ENCODE measurements at places on chromosomes 11 and 22. TPM values are rescaled to one million over a fixed set of nuclear protein-coding genes. Genes with fewer than 3 reads are reported as not detected.
A peak's percentile ranks its signal among the peaks of the same experiment; 100 is the strongest.

DNA sequence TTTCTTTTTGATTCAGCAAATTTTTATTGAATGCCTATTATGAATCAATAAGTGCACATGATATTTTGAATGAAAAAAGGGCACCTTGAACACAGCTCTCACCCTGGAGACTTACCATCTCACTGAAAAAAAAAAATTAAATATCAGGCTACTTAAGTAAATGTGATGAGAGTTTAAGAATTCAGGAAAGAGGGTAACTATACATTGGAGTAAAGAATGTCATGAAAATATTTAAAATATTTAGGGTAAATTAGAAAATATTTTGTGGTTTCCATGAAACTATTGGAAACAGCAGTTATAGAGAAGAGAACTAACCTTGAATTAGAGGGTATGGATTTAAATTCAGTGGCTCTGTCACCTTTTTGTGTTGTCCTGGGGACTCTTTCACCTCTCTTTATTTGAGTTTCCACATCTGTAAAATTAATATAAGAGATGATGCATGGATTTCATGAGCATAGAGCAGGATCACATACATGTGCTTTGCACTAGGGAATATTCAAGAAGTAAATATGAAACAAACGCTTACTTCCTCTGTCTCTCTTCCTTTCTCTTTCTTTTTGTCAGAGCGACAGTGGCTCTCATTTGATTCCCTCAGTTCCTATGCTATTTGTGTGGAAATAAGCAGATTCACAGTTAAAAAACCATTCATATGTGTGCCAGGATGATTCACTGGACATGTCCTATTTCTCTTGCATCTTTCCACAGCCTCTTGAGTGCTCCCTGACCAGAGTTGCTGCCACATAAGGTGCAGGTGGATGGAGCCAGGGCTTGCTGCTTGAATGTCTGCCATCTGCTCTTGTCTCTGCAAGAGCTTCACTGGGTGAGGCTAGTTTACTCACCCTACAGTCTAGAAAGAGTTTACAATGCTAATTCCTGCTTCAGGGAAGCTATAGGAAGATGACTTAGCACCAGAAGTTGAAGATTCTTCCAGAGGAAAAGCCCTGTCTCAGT is 533.1 kb downstream of the ETS1 start:
- DNase-seq = no peak

Gene TUB
- total RNA-seq = 1.9 TPM

Gene ABCC8
- total RNA-seq = not detected

Gene GAB4
- not detected for total RNA-seq

Gene CCDC188
- not detected for total RNA-seq

GRCh38 chr11:33689501-33689900 is 11.1 kb downstream of the C11orf91 start:
- no peak for DNase-seq

Gene BIRC2
- total RNA-seq = 25.7 TPM

- DNase-seq = no peak
Measured at GRCh38 chr11:108197351-108197750, 25.1 kb downstream of the NPAT start.

Gene PIH1D2
- total RNA-seq = 0.66 TPM

DNA sequence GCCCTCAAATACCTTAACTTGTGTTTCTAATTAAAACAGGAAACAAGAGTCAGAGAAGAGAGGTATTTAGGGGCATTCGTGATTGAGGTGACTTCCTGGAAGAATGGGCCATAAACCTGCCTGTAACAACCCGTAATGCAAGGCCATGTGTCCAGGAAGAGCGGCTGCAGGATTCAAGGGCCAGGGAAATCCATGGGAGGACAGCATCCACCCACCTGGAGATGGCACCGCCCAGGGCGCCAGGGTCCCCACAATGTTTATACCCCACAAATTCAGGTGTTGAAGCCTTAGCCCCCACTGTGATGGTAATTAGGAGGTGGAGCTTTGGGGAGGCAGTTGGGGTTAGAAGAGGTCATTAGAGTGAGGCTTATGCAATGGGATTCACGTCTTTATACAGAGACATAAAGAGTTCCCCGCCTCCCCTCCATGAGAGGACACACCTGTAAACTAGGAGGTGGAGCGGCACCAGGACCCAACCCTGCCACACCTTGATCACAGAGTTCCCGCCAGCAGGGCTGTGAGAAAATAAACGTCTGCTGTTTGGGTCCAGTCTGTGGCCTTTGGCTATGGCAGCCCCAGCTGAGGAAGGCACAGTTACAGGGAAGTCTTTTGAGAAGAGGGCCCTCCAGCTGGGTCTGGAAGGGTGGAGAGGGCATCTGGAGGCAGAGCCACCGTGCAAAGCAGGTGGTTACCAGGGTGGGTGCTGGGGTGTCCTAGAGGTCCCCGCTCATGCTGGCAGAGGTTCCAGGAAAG is 1394.3 kb downstream of the TBC1D22A start:
- no peak for DNase-seq

Gene RASGRP2
- total RNA-seq = 1.6 TPM

Gene CCDC89
- total RNA-seq = 0.20 TPM

- DNase-seq = no peak
Measured at GRCh38 chr11:96315476-96315875, 27.5 kb downstream of the MAML2 start.

DNA sequence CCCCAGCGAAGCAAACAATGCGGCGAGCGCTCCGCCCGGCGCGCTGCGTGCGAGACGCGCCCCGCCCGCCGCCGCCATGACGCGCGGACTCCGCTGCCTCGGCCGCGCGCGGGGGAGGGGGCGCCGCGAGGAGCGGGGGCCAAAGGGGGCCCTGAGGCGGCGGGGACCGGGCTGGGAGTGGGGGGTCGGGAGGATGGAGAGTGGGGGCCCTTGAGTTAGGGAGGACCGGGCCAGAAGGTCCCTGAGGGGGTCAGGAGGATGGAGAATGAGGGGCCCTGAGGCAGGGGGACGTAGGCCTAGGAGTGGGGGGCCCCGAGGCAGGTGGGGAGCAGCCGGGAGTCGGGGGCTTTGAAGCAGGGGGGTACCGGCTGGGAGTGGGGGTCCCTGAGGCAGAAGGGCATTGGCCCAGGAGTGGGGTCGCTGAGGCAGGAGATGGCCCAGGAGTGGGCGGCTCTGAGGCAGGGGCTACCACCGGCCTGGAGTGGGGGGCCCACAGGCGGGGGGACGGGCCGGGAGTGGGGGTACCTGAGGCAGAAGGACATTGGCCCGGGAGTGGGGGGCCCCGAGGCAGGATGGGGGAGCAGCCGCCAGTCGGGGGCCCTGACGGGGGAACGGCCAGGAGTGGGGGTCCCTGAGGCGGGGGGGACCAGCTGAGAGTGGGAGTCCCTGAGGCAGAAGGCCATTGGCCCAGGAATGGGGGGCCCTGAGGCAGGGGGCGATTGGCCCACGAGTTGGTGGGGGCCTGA is at the start of gene BRD1:
Gene BRD1 (minus strand): TSS at position 21 of the 746 bp plus-strand sequence. CDS start 3,556 bp downstream, outside the sequence.
- peak; percentile 72 for DNase-seq

GRCh38 chr11:118899296-118899688 is 15.6 kb downstream of the CXCR5 start:
- DNase-seq = no peak

GRCh38 chr22:36197065-36197440 is 4.6 kb downstream of the APOL4 start:
- no peak for DNase-seq

DNA sequence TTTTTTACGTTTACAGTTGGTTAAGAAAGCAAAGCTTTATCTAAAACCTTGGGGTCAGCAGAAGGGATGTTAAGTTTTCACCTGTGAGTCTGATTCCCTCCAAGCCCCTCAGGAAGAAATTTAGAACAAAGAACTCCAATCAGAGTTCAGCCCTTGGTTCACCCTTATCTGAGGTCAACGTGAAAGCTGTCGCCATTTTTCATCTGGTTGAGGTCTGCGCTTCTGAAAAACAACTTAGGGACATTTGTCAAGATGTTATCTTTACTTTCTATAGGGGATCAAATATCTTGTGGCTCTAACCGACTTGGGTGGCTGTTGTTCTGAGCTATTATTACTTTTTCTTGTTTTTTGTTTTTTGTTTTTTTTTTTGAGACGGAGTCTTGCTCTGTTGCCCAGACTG is 30.0 kb downstream of the RGL4 start:
- DNase-seq = no peak

GRCh38 chr11:114074546-114075343 is 15.2 kb downstream of the ZBTB16 start:
- no peak for DNase-seq

Gene WT1
- not detected for total RNA-seq

DNA sequence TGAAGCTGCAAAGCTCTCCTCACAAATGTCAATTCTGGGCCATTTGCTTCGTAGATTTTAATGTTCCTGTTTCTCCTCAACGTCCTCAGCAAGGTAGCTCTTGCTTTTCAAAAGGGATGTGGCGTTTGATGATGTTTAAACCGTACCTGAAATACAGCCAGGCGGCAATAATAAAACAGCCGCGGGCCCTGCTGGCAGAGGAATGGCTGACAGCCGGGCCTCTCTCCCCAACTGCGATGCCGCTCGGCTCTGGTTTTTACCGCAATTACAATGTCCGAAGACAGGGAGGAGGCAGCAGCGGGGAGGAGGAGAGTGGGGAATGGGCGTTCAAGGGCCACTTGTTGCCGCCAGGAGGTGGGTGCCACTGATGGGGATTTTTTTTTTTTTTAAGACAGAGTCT is 27.5 kb downstream of the MACROD1 start:
- no peak for DNase-seq

DNA sequence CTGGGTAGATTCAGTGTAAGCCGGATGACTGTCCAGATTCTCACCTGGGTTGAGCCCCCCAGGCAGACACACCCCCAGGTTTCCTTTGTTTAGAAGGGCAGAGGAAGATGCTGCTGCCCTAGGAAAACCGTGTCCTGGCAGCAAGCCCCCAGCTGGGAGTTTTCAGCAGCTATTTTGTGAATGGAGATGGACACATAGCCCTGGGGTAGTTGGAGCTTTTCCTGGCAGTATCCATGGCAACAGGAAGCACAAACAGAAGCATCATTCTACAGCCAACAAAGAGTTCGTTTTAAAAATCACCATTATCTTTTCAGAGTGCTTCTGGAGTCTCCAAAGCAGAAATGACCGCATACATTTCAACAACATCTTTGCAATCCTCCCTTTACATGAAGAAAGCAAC is 245.5 kb downstream of the BRD1 start:
- DNase-seq = no peak

- peak; percentile 67 for DNase-seq
Measured at GRCh38 chr22:38735465-38736256, 20.1 kb downstream of the SUN2 start.

DNA sequence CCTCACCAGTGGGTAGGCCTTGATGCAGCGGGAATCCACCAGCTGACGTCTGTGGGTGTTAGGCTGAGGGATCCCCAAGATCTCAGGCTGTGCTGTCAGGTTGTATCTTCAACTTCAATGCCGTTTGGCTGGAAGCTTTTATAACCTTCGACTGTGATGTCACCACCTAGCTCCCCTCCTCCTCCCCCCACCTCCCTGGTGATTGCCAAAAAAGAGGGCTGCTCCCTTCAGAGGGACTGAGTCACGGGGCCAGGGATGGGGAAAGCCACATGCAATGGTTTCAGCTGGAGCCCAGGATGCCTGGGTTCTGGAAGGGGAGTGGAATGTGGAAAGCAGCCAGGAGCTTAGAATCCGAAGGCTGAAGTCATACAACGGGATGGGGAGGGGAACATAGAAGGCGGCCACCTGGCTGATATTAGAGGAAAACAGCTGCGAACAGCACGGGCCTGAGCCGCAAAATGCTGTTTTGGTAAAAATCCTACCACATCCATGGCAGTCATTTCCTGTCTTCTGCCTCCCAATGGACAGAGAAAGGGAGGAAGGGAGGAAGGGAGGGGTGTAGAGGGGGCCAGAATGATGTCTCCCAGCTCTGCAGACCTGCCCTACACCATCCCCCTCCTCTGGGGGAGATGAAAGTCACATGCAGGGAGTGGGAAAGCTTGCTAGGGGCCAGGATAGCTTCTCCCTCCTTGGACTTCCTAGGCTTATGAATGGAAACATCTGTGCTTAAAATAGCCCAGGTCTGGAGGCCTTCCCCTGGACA is at the start of gene LRRN4CL:
Gene LRRN4CL (minus strand): TSS at position 110 of the 763 bp plus-strand sequence. CDS start 1,022 bp downstream, outside the sequence.
- DNase-seq = no peak

DNA sequence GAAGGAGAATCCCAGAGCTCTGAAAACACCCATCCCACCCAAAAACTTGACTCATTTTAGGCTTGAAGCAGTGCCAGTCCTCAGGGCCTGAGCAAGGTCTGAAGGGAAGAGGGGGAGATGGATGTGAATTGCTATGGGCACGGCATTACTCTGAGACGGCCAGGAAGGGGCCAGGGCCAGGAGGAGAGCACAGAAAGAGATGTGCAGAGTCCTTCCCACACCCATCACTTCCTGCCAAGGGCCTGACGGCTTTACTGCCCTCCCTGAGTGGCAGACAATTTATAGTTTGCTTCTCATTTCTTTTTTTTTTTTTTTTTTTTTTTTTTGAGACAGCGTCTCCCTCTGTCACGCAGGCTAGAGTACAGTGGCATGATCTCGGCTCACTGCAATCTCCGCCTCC is 22.5 kb downstream of the TAB1 start:
- DNase-seq = peak; percentile 10

Gene MS4A12
- not detected for total RNA-seq

Gene APOA4
- 131 TPM for total RNA-seq

Data from right lobe of liver (tissue), 6 donors.